ENCODE measurements at places on chromosomes 2 and 18.

DNA sequence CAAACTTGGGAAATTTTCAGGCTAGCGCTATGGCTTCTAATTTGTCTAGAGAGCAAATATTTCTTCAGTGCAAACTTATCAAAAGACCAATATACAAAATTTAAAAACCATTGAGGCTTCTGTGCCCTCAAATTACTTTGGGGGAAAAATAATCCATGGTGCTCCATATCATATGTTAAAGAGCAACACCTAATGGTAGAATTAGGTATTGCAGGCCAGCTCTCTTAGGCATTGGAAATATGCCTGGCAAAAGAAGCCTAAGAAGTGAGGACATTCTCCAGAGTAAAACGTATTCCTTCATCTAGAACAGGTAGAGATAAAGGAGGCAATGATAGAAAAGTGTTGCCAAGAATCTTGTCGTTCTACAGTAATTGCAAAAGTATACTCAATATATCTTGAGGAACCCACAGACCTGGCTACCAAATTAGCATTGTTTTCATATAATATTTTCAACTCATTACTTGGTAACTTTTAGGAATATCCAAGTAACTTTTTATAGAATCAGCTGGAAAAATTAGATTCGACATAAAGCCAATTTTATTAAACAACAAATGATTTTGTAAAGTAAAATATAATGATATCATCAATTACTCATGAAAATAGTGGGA lies 401.1 kb downstream of the BCL11A start:
- H3K27ac ChIP-seq: no peak overlapping the region
- DNase-seq: no peak
- H3K36me3 ChIP-seq: no peaks in the 10 kb centered on the region
- H3K4me3 ChIP-seq: no peak overlapping the region
- H3K4me1 ChIP-seq: peaks cover 15% of the 10 kb centered on the region

DNA sequence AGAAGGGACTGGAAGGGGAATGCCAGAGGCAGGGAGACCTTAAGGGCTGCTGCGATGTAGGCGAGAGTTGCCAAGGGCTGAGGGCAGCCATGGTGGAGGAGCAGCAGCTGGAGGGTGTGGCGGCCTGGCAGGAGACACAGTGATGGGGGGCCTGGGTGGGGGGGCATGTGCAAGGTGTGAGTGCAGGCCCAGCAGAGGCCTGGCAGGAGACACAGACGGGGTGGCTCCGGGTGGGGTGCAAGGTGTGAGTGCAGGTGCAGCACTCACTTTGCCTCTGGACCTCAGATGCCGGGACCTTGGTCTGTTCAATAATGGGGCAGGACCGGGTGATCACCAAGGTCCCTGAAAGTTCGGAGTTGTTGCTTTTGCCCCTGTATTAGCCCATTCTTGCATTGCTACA lies 76.2 kb upstream of the ODC1 start:
- no peaks in the 10 kb centered on the region for H3K4me1 ChIP-seq
- no peaks in the 10 kb centered on the region for H3K36me3 ChIP-seq
- no peak overlapping the region for H3K4me3 ChIP-seq
- peaks cover 2% of the 10 kb centered on the region for H3K27me3 ChIP-seq
- no peak for DNase-seq

GRCh38 chr18:61827591-61827990 lies 65.2 kb downstream of the RNF152 start:
- H3K27me3 ChIP-seq: peaks cover 4% of the 10 kb centered on the region
- peaks cover 1% of the 10 kb centered on the region for H3K4me1 ChIP-seq
- H3K27ac ChIP-seq: no peak overlapping the region
- no peak for DNase-seq
- H3K36me3 ChIP-seq: no peaks in the 10 kb centered on the region

DNA sequence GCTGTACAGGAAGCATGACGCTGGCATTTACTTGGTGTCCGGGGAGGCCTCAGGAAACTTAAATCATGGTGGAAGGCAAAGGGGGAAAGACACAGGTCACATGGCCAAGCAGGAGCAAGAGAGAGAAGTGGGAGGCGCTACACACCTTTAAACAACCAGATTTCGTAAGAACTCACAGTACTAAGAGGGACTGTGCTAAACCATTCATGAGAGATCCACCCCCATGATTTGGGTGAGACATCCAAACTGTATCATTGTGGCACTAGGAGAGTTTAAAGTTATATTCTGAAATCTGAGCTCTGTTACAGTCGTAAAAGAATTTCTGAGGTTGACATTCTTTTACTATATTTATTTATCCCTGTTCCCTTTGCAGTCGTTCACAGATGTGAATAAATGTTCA lies 116.6 kb downstream of the ICA1L start:
- peaks cover 19% of the 10 kb centered on the region for H3K36me3 ChIP-seq
- H3K27ac ChIP-seq: no peak overlapping the region
- no peak for DNase-seq
- H3K27me3 ChIP-seq: no peaks in the 10 kb centered on the region

DNA sequence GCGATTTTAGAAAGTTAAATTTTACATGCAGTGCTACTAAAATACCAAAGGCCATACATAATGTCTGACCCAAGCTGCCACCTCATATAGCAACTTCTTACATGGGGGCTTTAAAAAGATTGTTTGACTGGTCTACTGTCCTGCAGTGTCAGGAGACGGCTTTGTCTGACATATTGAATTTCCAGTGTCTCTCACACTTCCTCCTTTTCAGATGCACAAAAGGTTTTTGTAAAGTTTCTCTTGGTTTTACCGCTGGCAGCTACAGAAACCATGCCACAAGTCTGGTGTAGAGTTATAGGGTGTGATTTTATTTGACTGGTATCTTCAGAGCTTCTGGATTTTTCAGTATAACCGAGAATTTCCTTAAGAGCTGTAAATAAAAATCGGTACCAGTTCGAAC lies 1.1 kb upstream of the ASAP2 start:
- no peak overlapping the region for H3K27ac ChIP-seq
- no peaks in the 10 kb centered on the region for H3K36me3 ChIP-seq
- DNase-seq: no peak
- H3K27me3 ChIP-seq: peaks cover 51% of the 10 kb centered on the region

Measured in activated naive CD8-positive, alpha-beta T cell treated with anti-CD3 and anti-CD28 coated beads, Interleukin-2, amount 50 U/mL, for 24 hours (primary cell).